ENCODE measurements at places on chromosomes 13 and 19.

DNA sequence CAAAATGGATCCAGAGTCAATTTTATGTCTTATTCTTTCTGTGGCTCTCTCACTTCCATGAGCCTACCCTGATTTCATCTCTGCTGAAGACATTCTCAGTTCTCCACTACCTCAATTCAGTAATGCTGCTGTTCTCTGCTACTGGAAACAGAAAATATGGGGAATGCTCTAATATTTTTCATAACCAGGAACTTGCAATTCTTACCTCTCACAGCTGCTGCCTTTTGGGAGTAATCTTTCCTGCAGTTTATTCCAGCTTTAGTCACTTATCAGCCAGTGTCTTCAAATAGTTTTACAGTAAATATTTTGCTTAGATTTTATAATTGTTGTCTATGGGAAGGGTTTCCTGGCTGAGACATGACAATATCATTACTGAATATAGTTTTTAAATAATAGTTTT is 145.1 kb upstream of the UFM1 start:
- no peak for DNase-seq

GRCh38 chr19:52188822-52189734 is 774 bp upstream of the PPP2R1A start:
- no peak for DNase-seq

GRCh38 chr19:9786342-9786741 is 17.8 kb upstream of the ZNF846 start:
- DNase-seq, result no peak

DNA sequence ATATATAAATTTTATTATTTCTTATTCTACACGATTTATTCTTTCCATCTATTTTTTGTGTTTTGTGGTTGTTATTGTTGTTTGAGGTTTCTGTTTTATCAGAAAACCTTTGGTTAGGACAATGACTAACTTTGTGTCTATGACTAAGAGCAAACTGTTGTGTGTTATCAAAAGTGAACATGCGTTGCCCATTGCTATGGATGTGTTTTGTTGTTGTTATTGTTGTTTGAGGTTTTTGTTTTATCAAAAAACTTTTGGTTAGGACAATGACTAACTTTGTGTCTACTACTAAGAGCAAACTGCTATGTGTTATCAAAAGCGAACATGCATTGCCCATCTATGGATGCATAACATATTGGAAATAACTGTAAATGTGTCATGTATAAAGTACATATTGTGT is 692.3 kb downstream of the SLITRK1 start:
- DNase-seq, result no peak

- peak; percentile 8 for DNase-seq
Measured at GRCh38 chr19:53158119-53158656, 665 bp downstream of the ZNF347 start.

DNA sequence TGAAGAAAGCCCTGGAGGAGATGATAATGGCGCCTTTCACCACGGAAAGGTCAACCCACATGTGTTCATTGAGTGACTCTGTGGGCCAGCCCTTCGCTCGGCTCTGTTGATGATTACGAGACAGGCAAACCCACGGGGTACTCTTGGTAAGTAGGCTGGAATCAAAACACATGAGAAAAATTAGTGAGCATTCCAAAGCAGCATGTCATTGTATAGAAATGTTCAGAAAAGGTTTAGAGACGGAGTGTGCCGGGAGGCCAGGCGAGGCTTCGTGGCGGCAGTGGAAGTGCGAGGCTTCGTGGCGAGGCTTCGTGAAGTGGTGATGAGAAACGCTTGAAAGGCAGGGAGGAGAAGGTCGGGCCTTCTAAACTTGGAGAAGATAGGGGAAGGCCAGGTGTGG is 144.3 kb downstream of the ZNF536 start:
- DNase-seq, result no peak

- peak; percentile 62 for DNase-seq
Measured at GRCh38 chr19:56477429-56478338, 539 bp upstream of the ZNF667 start.

DNA sequence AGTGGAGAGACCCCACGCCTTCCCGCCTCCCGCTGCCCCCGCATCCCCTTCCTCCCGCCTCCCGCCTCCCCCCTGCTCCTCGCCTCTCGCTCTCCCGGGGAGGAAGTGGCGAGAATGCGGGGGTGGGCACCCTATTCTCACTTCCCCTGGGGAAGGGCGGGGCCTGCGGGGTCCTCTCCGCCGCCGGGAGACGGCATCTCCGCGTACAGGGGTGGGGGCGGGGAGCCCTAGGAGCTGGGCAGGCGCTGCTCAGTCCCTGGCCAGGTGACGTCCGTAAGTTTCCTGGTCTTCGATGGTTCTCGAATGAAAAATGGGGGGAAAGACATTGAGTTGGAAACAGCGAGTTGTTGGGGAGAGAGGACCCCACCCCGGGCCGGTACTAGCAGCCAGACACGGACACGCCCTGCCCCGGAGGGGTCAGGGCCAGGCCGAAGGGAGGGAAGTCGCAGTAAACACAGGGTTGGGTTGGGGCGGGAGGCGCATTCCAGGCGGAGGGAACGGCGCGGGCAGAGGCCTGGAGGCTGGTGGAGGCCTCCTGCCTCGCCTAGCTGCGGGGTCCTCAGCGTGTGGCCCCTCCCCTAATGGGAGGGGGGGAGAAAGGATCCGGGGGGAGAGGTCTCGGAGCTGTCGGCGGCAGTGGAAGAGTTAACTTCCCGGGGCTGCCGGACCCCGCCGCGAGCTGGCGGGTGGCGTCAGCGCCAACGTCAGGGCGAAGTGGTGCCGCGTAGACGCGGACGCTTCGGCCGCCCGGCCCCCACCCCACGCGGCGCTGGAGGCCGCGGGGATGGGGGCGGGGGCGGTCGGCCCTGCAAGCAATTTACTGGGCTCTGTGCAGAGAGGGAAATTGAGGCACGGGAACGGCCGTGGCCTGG is 10.4 kb upstream of the JUND start:
- DNase-seq, result peak; percentile 89

DNA sequence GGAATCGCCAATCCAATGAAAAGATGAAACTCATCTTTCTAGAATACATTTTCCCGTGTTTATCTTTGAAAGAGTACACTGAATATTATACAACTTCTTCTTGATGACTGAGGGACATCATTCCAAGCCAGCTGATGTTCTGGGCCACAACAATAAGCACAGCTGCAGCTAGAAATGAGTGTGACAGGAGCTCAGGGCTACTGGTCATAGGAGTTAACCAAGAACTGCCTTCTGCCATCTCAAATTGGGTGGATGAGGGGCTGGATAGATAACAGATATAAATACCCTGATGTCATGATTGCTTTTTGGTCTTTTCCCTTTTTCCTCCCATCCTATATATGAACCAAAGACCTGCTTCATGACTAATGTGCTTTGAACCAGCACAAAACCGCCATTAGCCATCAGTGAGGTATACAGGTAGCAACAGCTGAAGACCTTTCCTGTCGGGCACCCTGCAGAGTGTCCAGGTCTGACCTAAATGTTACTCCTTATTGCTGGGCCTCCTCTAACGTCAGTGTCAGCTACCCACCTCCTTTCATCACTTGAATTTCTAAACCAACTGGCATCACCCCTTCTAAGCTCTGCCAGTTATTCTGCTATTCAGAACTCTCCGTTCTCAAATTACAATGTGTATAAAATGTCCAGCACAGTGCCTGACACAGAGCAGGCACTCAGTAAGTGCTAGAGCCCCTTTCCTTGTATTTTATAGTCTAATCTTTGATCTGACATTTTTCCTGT is 178.2 kb downstream of the ENOX1 start:
- DNase-seq, result no peak

DNA sequence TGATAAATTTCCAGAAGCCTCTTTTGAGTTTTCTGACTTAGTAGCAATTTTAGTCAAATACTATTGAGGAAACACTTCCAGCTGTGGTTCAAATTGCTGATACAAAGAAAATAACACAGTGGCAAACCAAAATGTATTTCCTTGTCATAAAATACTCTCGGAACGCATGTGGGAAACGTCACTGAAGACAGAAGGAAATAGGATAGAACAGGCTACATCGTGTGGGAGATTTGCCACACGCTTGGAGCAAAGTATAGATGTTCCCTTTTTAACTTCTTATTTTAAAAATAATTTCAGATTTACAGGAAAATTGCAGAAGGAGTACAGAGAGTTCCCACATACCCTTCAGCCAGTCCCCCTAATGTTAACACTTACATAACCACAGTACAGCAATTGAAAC is 88.8 kb downstream of the ING1 start:
- DNase-seq, result no peak

DNA sequence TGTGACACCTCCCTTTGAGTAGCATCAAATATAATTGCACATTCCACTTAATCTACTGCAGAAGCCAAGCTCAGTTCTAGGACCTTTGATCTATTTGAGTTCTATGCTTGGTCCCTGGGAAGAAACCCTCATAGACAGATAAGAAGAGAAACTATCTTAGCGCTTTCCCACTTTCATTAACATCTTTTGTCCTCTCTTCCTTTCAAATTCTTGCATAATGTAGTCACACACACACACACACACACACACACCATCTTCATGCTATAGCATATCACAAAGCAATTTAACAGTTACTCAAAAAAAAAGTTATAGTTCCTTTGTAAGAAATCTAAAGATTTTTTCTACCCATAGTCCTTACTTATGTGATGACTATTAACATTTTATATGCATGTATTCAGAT is 735.9 kb upstream of the PCDH9 start:
- no peak for DNase-seq

- DNase-seq, result no peak
Measured at GRCh38 chr19:958967-959855, 24.9 kb upstream of the WDR18 start.

- DNase-seq, result no peak
Measured at GRCh38 chr13:111043575-111043982, 71.5 kb upstream of the ARHGEF7 start.

DNA sequence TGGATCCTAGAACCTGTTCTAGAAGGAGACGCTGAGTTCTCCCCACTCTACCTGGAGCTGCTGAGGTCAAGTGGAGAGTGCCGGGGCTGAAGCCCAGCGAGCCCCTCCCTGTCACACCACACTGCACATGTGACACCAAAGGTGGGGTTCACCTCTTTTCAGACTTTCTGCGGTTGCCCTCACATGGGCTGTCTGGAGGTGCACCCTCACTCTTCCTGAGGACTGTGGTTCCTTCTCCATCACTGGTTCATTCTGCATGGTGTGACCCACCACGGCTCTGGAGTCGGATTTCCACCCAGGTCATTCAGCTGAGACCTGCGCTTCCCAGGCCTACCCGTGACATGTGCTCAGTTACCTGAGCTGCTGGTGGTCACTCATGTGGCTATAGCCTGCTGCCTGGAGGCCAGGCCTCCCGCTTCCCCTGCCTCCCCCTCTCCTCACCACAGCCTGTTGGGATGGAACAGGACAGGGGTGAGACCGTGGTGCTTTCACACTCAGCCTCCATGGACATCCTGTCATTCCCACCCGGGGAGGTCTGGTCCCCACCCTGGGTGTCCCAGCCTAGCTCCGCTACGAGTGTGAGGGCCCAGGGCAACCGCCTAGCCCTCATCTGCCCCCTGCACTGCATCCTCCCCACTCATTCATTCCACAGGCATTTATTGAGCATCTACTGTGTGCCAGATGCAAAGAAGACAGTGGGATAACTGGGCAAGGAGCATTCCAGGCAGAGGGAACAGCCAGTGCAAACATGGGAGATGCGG is 605 bp upstream of the A1BG start:
- no peak for DNase-seq

- DNase-seq, result no peak
Measured at GRCh38 chr13:20713751-20714150, 10.3 kb downstream of the IL17D start.

GRCh38 chr13:24842549-24843274 is 78.7 kb downstream of the RNF17 start:
- DNase-seq, result no peak

GRCh38 chr19:47713046-47714021 is at the start of gene EHD2:
TSS of gene EHD2 (plus strand) at chr19:47713422. CDS start at chr19:47716613, 3,191 bp downstream.
- peak; percentile 48 for DNase-seq

GRCh38 chr13:44744880-44745633 is 168.9 kb upstream of the TSC22D1 start:
- no peak for DNase-seq

DNA sequence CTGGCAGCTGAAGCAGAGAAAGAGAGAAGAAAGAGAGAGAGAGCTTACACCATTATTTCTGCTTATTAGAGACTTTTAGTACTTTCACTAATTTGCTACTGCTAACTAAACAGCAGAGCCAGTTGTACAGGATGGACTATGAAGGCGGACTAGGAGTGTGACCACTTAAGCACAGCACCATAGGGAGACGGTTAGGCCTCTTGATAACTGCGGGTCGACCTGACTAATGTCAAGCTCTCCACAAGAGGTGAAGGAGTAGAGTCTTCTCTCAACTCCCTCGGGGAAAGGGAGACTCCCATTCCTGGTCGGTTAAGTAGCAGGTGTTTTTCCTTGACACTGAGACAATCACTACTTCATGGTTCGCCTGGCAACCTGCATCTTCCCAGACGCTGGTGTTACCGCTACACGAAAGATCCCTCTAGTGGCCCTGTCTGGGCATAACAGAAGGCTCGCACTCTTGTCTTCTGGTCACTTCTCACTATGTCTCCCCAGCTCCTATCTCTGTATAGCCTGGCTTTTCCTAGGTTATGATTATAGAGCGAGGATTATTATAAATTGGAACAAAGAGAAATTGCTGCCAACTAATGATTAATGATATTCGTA is 5.3 kb upstream of the PSG7 start:
- no peak for DNase-seq

- no peak for DNase-seq
Measured at GRCh38 chr13:47480951-47481350, 520.1 kb downstream of the SUCLA2 start.

- no peak for DNase-seq
Measured at GRCh38 chr19:34976611-34977010, 12.6 kb upstream of the ZNF792 start.

DNA sequence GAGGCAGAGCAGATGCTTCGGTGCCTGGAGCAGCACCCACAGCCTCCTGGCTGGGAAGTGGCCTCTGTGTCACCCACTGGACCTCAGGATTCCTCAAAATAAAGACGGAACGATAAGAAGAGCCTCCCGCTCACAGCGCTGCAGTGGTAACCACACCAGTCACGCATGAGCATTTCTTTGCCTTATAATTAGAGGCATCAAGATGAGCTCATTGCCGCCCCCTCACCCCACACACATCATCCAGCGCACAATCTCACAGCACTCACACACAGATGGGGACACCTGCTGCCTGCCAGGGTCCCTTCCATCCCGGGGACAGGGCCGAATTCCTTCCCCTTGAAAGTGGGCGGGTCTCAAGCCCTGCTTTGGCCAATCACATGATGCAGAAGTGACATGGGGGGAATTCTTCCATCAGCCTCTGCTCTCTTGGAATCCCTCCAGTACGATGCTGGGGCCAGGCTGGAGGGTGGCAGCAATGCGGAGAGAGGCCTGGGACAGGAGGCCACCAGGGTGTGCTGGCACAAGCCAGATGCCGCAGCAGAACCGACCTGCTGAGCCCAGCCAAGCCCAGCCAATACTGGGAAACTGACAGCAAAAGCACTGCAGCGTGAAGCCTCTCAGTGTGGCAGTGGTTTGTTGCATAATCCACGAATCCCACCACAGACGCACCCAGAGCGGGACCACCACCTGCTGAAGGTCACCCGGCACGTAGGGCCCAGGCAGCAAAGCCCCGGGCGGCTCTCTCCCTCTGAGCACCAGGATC is 16.0 kb downstream of the PIP5K1C start:
- peak; percentile 67 for DNase-seq
